Tracheal epithelial cell (primary cell): ENCODE measurements at places on chromosomes 4 and X. TPM values are rescaled to one million over a fixed set of nuclear protein-coding genes. Genes with fewer than 3 reads are reported as not detected.

The ARAP2 gene
- total RNA-seq, result 48.0 and 64.2 TPM in 2 replicates

The UGT2B11 gene
- total RNA-seq, result not detected in 2 replicates

The HAND2 gene
- not detected in 2 replicates for total RNA-seq

The NUDT11 gene
- 8.9 and 9.6 TPM in 2 replicates for total RNA-seq

The WDFY3 gene
- total RNA-seq, result 53.3 and 58.6 TPM in 2 replicates

The NR3C2 gene
- total RNA-seq, result 0.64 and 6.0 TPM in 2 replicates

The HS6ST2 gene
- 5.8 and 16.4 TPM in 2 replicates for total RNA-seq

The MTM1 gene
- total RNA-seq, result 11.3 and 13.2 TPM in 2 replicates

The CPXCR1 gene
- total RNA-seq, result not detected in 2 replicates

The ODAPH gene
- 0.96 TPM in 1 of 2 replicates, not detected in the other for total RNA-seq
